ENCODE measurements at places on chromosomes 5 and 9. TPM values are rescaled to one million over a fixed set of nuclear protein-coding genes. Genes with fewer than 3 reads are reported as not detected.

Gene GARIN3
- not detected for total RNA-seq

Gene LRRC19
- 79.1 TPM for total RNA-seq

Gene CCT5
- total RNA-seq = 29.1 TPM

Gene NEUROG1
- total RNA-seq = not detected

Gene OR1J2
- not detected for total RNA-seq

Gene DCTN4
- total RNA-seq = 43.6 TPM

Gene PCDHA6
- total RNA-seq = 0.64 TPM

Gene RAPGEF1
- 51.1 TPM for total RNA-seq

Gene DMRT3
- total RNA-seq = not detected

Gene IL4
- not detected for total RNA-seq

Gene NPR3
- total RNA-seq = 0.60 TPM

Gene PAEP
- not detected for total RNA-seq

GRCh38 chr5:135222171-135222681 is 176.8 kb downstream of the MACROH2A1 start:
- peak; percentile 4 for DNase-seq

DNA sequence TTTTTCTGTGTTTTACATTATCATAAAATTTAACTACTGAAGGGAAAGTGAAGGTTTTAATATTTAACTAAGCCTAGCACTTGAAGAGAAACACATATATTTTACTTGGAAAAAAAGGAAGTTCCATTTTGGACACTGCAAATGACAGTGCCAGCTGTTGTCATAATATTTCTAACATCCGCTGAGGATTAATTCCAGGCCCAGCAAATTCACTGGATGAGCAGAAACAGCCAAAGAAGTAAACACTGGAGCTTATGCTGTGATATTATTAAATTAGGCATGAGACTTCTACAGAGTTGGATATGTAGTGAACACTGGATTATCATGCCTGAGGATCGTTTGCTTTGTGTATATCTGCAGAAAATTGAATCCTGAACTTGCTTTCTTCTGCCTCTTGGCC is 67.6 kb downstream of the GHR start:
- DNase-seq = no peak

- no peak for DNase-seq
Measured at GRCh38 chr5:103693517-103693916, 130.9 kb upstream of the NUDT12 start.

GRCh38 chr9:131178382-131178781 is 53.0 kb downstream of the NUP214 start:
- DNase-seq = peak; percentile 68

DNA sequence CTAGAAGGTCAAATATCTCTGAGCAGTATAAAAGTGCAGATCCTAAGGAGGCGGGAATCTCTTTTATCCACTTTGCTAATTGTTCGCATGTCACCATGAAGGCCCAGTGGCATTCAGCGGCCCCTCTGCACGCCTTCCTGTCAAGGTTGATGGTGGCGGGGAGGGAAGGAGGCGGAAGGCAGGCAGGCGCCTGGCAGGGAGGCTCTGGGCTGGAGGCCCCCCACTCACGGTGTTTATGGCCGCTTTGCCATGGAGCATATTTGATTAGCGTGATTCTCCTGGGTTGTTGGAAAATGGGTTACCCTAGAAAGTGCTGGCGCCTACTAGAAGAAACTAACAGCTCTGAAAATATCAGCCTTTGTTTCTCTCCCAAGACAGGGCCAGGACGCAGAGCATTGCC is 209.6 kb downstream of the FSTL4 start:
- no peak for DNase-seq

GRCh38 chr9:136560586-136560985 is 14.7 kb upstream of the NOTCH1 start:
- no peak for DNase-seq

- DNase-seq = no peak
Measured at GRCh38 chr9:83056174-83056573, 6.8 kb downstream of the RASEF start.

DNA sequence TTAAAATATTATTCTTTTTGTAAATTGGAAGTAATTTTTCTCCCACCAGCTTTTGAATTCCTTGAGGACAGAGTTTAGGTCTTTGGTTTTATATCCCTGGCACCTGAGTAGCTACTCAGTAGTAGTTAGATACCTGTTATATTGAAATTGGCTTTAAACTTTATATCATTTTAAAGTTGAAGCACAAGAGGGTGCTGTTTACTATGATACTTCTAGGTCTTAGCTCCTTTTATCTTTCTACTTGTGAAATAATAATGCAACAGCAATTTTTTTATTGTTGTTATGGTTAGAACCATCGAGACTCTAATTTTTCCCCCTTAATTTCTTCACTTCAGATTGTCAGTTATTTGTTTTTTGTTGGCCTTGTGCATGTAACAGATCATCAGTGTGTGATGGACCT is 46.3 kb downstream of the AP3S1 start:
- DNase-seq = no peak

DNA sequence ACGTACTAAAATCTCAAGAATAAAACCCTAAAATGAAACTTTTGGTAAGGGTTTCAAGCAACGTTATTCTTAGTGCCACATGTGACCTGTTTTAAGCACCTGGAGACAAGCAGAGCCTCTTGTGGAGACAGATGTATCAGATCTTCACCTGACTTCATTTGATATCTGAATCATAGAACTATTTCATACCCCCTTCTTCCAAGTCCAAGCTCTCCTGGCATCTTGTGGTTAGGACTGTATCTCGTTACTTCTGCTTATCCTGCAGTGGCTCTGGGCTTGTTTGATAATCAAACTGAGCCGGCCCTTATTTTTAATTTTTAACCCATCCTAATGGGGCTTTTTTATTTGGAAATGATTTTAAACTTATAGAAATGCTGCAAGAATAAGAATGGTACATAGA is 11.1 kb upstream of the FSD1L start:
- DNase-seq = no peak

DNA sequence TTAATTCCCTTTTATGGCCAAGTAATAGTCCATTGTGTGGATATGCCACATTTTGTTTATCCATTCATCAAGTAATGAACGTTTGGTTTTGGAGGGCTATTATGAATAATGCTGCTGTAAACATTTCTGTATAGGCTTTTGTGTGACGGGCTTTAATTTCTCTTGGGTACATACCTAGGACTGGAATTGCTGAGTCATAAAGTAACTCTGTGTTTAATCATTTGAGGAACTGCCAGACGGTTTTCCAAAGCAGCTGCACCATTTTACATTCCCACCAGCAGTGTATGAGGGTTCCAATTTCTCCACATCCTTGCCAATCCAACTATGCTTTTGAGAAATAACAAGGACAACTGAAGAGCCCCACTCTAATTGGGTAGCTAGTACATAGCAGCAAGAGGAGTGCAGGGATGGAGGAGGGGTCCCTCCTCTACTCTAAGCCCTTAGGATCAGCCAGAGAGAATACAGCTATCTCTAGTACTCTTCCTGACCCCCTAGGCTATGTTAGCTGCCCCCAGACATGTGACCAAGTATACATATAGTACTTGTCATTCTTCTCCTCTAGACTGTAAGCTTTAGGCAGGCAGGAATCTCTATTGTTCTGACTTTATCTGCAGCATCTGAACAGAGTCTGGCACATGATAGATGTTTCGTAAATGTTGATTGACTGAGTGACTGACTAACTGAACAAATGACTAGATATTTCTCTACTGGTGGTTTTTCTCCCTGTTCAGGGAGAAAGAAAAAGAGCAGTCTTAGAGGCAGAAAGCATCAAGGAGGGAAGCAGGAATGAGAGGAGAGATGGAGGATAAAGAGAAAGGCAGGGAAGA is 22.1 kb upstream of the MATR3 start:
- DNase-seq = no peak

- DNase-seq = no peak
Measured at GRCh38 chr9:96818533-96818932, 35.8 kb downstream of the ZNF782 start.

- DNase-seq = no peak
Measured at GRCh38 chr5:180390441-180391190, 37.5 kb upstream of the GFPT2 start.

- no peak for DNase-seq
Measured at GRCh38 chr5:75550597-75550996, 38.9 kb downstream of the POLK start.

GRCh38 chr5:72608297-72608696 is 101.1 kb upstream of the ZNF366 start:
- DNase-seq = no peak

- no peak for DNase-seq
Measured at GRCh38 chr9:14183001-14183400, 130.9 kb downstream of the NFIB start.

GRCh38 chr5:87946271-87946670 is 322.4 kb downstream of the TMEM161B start:
- DNase-seq = no peak

- no peak for DNase-seq
Measured at GRCh38 chr9:128203707-128204551, 750 bp downstream of the DNM1 start.

DNA sequence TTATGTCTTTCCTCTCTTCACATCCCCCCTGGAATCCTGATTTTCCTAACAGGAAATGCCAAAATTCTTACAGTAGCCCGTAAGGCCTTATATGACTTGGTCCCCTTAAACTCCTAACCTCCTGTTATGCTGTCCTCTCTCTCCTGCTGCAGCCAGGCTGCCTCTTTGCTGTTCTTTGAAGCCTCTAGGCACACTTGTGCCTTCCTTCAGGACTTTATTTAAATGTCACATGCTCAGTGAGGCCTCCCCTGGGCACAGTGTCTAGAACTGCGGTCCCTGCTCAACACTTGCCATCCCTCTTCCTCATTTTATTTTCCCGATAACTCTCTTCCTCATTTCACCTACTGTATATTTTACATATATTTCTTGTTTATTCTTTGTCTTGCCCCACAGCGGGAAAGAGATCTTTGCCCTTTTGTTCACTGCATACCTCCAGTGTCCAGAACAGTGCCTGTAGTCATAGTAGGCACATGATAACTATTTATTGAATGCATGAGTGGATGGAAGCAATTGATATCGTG is 5.5 kb upstream of the SHB start:
- DNase-seq = peak; percentile 32

DNA sequence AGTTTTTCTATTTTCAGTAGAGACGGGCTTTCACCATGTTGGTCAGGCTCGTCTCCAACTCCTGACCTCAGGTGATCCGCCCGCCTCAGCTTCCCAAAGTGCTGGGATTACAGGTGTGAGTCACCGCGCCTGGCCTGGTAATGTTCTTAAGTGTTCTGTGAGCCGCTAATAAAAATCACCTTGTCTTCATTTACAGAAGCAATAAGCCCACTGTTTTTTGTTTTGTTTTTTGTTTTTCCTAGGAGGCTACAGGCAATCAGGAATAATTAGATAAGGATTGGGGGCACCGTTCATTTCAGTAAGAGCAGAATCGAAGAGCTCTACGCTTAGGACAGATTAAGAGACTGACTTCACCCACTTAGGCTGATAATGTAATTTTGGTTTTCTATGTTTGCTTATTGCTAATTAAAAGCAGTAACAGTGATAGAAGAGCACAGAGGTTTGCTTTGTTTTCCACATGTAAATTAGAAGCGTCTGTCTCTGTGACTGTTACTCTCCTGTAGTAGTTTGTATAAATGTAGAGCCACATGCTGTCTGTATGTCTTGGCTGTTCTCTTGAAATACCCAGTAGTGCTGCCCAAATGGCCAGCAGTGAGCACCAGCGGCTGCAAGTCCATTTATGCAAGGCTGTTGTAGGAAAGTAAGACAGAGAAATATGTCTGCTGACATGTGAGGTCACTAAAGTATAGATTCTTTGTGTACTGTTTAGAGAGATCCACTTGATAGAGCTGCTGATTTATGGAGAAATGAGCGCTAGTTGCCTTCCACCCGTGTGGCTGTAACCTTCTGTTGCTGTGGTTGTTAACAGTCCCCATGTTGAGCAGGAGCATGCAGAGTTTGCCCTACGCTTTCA is 30.5 kb downstream of the TRIO start:
- DNase-seq = no peak

DNA sequence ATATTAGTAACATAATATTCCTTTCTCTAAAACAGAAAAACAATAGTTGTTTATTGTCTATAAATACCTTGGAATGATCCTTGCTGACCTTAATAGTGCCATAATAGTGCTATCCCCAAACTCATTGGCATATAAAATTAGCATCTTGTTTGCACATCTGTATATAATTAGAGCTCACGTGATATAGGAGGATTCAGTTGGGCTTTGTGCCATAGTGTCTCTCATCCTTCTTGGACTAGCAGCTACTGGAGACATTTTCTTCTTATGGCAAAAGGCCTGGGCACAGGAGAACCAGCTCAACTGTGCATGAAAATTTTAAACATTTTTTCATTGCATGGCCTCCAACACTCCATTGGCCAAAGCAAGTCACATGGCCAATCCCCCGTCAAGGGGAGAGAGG is 342.5 kb downstream of the SPATA31D1 start:
- DNase-seq = no peak

- no peak for DNase-seq
Measured at GRCh38 chr5:36312953-36313672, 11.4 kb upstream of the RANBP3L start.

DNA sequence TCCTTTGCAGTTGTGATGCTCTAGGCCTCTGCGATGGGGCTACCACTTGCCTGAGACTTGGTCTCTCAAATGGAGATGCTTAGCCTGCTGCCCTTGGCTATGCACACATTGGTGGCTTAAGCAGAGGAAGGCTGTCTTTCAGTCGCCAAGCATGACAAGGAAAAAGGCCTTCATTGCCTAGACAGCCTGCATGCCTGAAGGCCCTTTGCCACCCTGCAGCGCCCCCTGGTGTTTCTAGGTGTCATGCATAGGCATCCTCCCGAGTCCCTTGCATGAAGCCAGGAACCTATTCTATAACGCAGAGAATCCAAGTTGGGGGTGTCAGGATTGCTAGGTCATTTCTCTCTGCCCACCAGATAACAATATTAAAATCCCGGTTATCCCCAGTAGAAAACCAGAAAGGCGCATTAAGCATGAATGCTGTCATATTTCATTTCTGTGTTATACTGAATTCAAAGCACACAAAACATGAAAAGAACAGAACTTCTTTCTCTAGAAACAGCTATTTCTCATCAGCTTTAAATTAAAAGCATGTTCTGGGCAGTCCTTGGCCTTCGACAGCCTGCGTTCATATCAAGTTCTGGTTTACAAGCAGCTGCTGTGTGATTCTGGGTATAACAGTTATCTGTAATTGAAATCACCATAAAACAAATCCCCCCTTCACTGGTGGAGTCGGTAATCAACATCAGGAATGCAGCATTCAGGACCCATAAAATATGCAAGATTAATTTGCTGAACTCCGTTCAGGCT is 59.7 kb upstream of the TRPC7 start:
- peak; percentile 77 for DNase-seq

Data from transverse colon (tissue), 4 donors.